ENCODE measurements at places on chromosomes 11 and 22. TPM values are rescaled to one million over a fixed set of nuclear protein-coding genes. Genes with fewer than 3 reads are reported as not detected.

Gene SIK3
- 18.8 TPM for polyA plus RNA-seq

Gene ST13
- polyA plus RNA-seq = 177 TPM

Gene ATP6V1E1
- polyA plus RNA-seq = 163 TPM

Gene ZC3H7B
- 14.8 TPM for polyA plus RNA-seq

Gene BIK
- 1.6 TPM for polyA plus RNA-seq

Gene CRYAB
- polyA plus RNA-seq = 702 TPM

Gene OPCML
- under 0.01 TPM for polyA plus RNA-seq

Gene SEC14L6
- 2.2 TPM for polyA plus RNA-seq

Gene SHISA8
- polyA plus RNA-seq = not detected

Gene C11orf21
- 0.46 TPM for polyA plus RNA-seq

Gene LINC01488
- polyA plus RNA-seq = not detected

Gene ENTHD1
- not detected for polyA plus RNA-seq

Gene GRIA4
- polyA plus RNA-seq = 0.38 TPM

Gene FBLN1
- polyA plus RNA-seq = 48.1 TPM
